ENCODE measurements at places on chromosomes 11 and 22. TPM values are rescaled to one million over a fixed set of nuclear protein-coding genes. Genes with fewer than 3 reads are reported as not detected.

GRCh38 chr11:70066628-70067027 lies 11.5 kb upstream of the ANO1 start:
- DNase-seq = no peak

DNA sequence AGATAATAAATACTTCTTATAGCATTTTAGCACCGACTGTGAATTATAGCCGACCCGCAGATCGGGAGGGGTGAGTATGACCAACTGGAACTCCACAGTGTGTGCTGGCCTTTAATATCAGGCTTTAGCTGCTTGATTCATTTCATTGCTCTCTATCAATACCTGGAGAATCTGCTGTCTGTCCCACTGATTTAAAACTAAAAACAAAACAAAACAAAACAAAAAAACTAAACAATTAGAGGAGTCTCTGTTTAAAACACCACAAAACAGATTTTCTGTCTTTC lies 216.8 kb downstream of the FAT3 start:
- no peak for DNase-seq

GRCh38 chr11:32758291-32758690 lies 36.2 kb downstream of the CCDC73 start:
- peak; percentile 66 for DNase-seq

DNA sequence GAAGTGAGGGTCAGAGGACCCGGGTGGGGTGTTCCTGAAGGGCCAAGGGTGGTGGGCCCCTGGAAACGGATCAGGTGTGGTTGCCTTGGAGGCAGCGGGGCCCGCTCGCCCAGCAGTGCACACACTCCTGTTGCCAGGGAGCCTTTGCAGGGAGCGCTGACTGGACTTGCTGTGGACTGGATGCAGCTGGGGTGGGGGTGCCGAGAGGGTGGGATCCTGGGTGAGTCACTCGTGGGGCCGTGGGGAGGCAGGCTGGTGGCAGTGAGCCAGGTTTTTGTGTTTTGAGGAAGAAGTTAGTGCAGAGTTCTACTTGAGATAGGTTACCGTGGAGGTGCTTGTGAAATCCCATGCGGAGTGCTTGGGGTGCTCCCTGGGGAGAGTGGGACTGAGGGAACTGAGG lies 1.3 kb downstream of the MRPL23 start:
- no peak for DNase-seq

- no peak for DNase-seq
These were observed 4.3 kb downstream of the PIK3IP1 start for GRCh38 chr22:31287818-31288495.

DNA sequence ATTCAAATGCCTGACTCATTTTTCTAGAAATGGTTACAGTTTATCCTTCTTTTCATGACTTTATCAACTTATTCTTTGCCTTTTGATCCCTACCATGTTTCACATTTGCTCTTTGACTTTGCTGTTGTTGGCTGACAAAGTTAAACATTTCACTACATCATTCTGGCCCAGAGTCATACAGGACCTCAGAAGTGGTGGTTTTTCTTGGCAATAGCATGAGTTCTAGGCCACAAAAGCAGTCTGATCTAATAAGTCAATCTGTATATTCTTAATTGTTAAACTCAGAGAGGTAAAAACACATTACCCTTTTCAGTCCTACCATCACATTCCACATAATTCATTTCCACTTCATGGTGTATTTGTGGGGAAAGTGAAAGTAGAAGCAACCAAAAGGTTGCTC lies 763.2 kb upstream of the TENM4 start:
- DNase-seq = no peak

DNA sequence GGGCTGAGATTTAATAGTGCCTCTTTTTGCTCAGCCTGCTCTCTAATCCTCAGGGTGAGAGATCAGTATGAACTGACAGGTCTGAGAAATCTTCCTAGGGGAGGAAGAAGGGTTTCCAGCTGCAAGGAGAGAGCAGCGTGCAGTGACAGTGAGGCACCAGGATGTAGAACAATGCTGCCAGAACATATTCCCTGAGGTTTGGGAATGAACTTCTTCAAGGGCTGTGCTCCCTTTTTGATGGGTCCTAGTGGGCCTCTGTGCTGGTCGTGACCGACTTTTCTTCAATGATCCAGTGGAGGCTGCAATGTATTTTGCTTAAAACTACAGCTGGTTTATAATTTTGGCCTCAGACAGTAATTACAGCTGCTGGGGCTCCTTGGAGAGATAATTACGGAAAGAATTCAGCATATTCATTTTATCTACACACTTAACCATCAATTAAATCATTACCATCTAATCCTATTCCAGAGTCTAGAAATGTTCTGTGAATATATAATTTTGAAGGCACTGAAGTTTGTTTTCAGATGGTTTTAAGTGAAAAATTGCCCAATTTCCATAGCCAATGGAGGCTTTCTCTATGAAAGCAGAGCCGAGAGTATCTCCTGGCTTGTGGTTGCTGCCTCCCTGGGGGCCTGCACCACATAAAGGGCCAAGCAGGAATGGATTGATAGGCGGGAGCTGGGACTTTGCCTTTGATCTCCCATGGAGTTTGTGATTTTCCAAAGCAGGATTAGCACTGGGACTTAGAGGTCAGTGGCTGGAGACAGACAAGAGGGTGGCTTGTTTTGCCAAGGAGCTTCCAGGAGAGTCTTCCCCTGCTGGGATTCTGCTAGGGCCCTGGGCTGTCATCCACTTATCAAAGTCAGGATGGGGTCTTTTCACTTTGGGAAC lies 41.0 kb upstream of the OLFML1 start:
- no peak for DNase-seq

DNA sequence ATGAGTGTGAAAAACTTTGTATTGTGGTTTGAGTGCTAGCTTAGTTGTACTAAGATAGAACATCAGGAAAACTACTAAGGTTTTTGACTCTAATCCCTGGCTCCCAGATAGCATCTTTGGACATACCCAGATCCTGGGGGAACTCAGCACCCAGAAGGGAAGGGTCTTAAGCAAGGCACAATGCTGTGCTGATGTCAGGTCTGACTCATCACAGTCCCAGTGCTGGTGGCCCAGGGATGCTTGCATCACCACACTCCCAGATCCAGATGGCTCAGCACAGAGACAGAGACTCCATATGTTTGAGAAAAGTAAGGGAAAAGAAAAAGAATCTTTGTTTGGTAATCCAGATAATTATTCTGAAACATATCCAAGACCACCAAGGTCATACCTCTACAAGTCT lies 18.3 kb upstream of the OR56A3 start:
- DNase-seq = no peak

- peak; percentile 48 for DNase-seq
These were observed 23.3 kb upstream of the PPP6R3 start for GRCh38 chr11:68436985-68437926.

GRCh38 chr11:10366568-10367331 lies 61.9 kb downstream of the ADM start:
- peak; percentile 87 for DNase-seq

- no peak for DNase-seq
These were observed 656.3 kb upstream of the TENM4 start for GRCh38 chr11:80097146-80097545.

GRCh38 chr11:132452616-132453015 lies 1079.7 kb downstream of the OPCML start:
- DNase-seq = no peak

GRCh38 chr22:23285734-23286133 lies 105.4 kb downstream of the BCR start:
- no peak for DNase-seq

DNA sequence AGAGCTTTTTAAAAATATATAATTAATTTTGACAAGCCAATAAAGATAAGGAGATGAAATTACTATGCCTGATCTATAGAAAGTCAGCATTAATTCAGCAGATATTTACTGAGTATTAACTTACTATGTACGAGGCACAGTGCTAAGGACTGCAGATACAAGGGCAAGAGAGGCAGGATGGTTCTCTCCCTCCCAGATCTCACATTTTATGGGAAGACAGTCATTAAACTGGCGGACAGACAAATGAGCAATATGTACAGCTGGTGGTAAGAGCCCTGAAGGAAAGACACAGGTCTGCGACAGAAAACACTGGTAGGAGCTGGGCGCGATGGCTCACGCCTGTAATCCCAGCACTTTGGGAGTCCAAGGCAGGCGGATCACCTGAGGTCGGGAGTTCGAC lies 36.8 kb downstream of the MCHR1 start:
- DNase-seq = no peak

- no peak for DNase-seq
These were observed 24.1 kb upstream of the ASPHD2 start for GRCh38 chr22:26404851-26405421.

- DNase-seq = no peak
These were observed 76.6 kb downstream of the ABTB2 start for GRCh38 chr11:34280945-34281872.

DNA sequence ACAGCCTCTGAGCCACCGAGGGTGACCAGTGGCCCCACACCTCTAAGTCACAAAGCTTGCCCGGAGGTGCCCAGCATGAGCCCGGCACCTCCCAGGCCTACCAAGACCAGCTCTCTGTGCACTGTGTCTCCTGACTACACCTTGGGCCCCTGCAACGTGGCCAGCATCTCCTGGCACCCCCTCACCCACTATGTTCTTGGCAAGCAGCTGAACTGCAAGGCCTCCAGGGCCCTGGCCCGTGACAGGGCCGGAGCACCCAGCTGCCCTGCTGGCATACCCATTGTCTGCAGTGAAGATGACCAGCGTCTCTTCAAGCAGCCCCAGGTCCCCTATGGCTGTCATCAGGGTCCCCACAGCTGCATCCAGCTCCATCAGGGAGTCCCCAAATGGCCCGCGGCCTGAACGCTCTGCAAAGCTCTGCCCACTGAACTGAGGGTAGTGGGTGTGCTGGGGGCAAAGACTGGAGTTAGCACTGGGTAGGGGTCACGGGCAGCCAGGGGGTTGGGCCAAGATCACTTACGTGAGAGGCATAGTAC lies 1.6 kb downstream of the ARSA start:
- DNase-seq = no peak

- no peak for DNase-seq
These were observed 26.8 kb downstream of the TNRC6B start for GRCh38 chr22:40204321-40205116.

GRCh38 chr11:84871116-84871515 lies 756.0 kb downstream of the DLG2 start:
- no peak for DNase-seq

DNA sequence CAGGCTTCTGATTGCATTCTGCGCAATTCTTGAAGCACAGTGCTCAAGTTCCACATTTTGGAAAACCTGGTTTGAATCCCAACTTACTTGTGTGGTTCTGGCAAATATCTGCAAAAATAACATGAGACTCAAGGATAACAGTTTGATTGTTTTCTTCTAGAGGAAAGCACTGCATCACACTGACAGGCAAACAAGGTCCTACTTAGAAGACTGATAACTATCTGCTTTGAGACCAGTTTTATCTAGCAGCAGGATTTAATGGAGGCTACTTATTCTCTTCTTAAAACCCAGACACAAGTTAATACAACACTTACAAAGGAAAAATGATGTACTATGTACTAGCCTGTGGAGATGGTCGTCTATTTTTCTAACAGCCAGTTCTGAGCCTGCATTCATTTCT lies 41.4 kb downstream of the RIC3 start:
- DNase-seq = no peak

- DNase-seq = no peak
These were observed 204.2 kb upstream of the TBCEL start for GRCh38 chr11:120819437-120820365.

DNA sequence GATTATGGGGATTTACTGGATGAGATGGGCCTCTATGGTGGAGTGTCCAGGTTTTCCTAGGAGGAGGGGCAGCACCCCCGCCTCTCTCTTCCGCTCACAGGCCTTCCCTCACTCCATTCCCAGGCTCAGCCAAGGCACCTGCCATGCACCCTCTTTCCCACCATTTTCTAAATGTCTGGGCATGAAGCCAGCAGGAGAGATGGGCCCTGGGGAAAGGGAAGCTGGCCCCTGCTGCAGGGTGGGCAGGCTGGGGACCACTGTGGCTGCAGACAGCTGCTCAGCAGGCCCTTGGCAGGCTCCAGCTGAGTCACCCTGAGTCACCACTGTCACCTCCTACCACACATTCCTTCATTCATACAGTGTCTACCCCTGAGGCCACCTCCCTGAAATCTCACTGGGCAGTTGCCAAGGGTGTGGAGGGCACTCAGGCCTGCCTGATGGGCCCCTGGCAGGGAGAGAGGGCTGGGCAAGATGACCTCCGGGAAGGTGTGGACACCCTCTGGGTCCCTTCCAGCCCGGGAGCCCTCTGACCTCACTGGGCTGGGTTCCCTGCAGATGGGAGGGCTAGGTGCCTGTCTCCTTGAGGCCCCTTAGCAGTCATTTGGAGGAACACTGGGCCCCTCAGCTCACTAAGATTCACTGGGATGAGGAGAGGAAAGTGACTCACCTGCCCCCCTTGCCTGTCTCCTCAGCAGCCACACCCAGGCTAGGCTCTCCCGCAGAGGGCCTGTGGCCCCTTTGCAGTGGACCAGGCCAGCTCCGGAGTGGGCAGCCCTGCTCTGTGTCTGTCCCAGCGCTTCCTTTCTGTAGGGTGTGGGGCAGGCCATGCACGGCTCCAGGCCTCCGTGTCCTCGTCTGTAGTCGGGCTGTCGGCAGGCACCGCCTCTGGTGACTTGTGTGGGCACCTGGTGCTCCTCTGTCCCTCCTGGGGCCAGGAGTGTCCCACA lies 7.8 kb downstream of the MYEOV start:
- DNase-seq = peak; percentile 86

DNA sequence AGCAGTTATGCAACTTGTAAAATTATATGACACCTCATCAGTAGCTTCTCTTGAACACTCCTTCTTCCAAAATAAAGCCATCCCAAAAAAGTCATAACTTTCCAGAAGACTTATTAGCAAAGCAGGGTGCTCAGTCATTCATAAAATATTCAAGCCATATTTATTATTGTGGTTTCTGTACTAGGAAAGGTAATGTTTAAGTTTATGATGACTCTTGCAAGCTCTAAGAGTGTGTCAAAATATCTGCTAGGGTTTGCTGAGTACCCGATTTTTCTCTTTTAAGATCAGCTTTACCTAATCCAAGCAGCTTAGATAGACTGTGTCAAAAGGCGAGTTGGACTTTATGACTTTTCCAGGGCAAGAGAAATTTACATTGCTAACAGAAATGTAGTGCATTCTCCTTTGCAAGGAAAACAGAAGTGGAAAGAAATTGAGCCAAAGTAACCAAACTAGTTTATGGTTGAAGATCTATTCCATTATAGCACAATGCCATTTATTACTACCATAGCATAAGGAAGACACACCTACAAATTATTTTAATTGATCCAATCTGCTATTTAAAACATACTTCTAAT lies 98.0 kb upstream of the SOX6 start:
- DNase-seq = peak; percentile 10

- DNase-seq = no peak
These were observed 297.0 kb downstream of the CADM1 start for GRCh38 chr11:115207166-115207591.

- no peak for DNase-seq
These were observed 379.3 kb downstream of the INSC start for GRCh38 chr11:15493921-15494620.

PRAME gene
- not detected for polyA plus RNA-seq

NXPE4 gene
- not detected for polyA plus RNA-seq

MPZL2 gene
- 34.0 TPM for polyA plus RNA-seq

OR51E1 gene
- not detected for polyA plus RNA-seq

MYOD1 gene
- polyA plus RNA-seq = not detected

SLC22A8 gene
- not detected for polyA plus RNA-seq

GPR83 gene
- polyA plus RNA-seq = not detected

MADD gene
- polyA plus RNA-seq = 7.7 TPM

EMID1 gene
- polyA plus RNA-seq = not detected

IL17REL gene
- not detected for polyA plus RNA-seq

TRIM48 gene
- polyA plus RNA-seq = not detected

OR10A6 gene
- not detected for polyA plus RNA-seq

APOA4 gene
- not detected for polyA plus RNA-seq

KRTAP5-7 gene
- not detected for polyA plus RNA-seq

All from foreskin keratinocyte (primary cell).